T-helper 2 cell (primary cell): ENCODE measurements at places on chromosomes 13 and 19.

- DNase-seq: no peak
These were observed 352.4 kb downstream of the KLF5 start for GRCh38 chr13:73411067-73411809.

DNA sequence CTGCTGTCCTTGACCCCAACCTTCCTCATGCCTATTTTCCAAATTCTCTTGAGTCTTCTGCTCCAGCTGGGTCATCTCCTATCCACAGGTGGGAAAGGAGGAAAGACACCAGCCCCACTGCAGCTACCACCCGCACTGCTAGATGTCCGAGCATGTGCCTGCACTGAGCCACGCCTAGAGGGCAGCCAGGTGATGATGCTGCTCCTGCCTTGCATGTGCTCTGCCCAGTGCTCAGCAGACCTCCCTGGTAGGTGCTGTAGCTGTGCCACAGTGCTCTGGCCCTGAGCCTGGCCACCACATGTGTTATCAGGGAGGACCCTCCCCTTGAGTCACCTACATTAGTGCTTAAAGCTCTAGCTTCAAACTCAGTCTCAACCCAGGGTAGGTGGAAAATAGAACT, 6.9 kb upstream of the CYSLTR2 start:
- DNase-seq: no peak

DNA sequence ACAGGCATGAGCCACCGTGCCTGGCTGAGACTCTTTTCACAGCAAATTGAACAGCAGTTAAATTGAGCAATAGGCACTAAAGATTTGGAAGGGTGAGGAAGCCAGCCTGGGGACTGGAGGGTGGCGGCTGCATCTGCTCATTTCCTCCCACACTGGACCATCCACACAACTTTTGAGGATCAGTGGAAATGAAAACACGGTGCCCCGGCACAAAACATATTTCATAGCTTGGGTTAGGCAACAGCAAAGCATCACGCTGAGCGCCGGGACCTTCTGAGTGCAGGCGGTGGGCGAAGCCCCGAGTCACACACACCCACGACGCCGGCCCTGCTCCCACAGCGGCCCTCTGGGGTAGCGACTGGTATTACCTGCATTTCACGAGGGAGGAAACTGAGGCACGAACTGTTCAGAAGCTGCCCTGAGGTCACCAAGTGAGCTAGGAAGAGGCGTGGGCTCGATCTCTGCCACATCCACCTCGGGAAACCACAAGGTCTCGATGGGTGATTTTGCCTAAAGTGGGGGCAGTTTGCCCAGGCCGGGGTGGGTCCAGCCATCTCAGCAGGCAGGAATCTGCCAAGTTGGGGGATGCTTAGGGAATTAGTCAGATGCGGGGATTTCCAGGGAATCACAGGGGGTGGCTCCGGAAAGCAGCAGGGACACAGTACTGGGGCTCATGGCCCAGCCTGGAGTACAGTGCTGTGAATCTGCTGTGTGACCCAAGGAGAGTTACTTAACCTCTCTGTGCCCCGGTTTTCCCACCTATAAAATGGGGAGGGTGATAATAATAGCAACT, 3.5 kb upstream of the SBNO2 start:
- DNase-seq: no peak

DNA sequence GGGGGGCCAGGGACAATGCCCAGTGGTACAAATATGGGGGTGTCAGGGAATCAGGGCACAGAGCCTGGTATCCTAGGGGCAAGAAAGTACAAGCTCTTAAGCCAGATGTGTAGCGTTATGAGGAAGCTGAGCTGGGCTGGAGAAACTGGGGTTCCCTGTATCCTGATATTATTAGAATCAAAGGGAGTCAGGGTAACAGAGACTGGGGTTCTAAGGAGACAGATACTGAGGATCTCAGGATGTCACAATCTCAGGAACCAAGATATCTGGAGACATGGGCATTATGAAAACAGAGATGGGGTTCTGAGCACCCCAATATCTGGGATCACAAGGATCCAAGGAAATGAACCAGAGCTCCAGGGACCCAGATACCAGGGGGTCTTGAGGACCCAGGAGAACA, 784 bp downstream of the BCL3 start:
- no peak for DNase-seq

DNA sequence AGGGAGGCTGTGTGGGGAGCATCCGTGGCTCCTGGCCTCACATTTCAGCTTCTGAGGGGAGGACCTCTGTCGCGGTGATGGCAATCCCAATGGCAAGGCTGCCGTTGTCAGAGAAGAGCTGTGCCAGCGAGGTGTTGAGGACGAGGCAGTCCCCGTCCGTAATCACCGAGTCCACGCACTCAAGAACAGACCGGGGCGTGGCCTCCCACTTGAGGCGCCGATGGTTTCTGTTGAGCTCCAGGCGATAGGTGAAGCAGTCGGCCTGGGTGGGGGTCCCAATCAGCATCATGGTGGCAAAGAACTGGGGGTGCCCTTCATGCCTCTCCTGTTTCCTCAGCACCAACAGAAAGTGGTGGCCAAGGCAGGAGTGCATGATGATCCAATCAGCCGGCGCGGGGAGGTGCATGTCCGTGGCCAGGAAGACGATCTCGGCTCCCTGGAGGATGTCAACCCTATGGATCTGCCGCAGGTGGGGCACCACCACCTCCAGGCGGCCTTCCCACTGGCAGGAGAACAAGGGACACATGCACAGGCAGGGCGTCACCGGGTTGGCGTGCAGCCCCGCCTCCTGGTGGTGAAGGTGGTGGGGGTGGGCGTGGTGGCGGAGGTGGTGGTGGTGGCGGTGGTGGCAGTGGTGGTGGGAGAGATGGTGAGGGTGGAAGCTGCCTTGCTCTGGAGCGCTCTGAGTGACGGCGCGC, 68.1 kb downstream of the SIAH3 start:
- no peak for DNase-seq

- DNase-seq: no peak
These were observed 479.2 kb upstream of the NBEA start for GRCh38 chr13:34462843-34463242.

DNA sequence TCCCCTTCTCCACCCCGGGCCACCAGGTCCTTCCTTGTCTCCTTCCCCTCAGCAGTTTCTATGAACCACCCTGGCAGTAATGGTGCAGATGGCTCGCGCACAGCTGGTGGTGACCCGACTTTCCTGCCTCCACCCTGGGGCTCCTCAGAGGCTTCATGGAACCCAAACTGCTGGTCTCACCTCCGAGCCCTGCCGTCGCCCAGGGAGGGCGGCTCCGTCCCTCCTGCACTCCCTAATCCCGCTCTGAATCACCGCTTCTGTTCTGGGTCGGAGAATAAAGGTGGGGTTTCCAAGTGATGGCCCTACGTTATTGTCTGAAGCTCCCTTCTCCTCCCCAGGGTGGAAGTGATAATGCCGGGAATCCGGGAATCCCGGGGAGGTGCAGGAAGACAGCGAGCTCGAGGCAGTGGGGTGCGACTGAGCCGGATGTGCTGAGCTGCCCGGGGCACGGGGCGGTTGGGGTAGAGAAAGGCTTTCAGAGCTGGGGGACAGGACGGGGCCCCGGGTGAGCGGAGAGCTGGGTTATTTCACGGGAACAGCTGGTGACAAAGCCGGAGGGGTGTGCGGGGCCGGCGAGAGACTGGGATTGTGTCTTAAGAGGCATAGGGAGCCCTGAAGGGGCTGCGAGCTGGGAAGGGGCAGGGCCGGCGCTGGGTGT, 711 bp downstream of the FUT2 start:
- DNase-seq: no peak
